ENCODE measurements at places on chromosomes 11 and 22. TPM values are rescaled to one million over a fixed set of nuclear protein-coding genes. Genes with fewer than 3 reads are reported as not detected.

DNA sequence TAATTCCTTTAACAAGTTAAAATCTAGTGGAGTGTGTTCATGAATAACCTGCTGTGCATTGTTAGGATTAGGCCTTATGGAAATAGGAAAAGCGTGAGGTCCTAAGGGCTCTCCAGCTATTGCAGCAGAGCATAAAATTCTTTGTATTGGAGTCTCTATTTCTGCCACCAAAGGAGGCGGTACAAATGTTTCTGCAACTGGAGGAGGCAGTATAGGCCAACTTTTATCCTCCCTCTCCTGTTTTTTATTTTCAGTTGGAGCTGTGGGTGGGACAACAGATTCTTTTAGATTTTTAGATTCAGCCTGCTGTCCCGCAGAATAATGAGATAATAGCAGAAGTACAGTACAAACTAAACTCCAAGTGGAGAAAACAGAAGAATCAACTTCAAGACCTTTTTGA lies 26.2 kb downstream of the OR10A6 start:
- no peak for DNase-seq

Gene OVOL1
- total RNA-seq = not detected

- no peak for DNase-seq
These were observed 40.6 kb downstream of the OSBP start for GRCh38 chr11:59574932-59575502.

GRCh38 chr11:14522245-14522644 lies 2.1 kb upstream of the PSMA1 start:
- DNase-seq = no peak

DNA sequence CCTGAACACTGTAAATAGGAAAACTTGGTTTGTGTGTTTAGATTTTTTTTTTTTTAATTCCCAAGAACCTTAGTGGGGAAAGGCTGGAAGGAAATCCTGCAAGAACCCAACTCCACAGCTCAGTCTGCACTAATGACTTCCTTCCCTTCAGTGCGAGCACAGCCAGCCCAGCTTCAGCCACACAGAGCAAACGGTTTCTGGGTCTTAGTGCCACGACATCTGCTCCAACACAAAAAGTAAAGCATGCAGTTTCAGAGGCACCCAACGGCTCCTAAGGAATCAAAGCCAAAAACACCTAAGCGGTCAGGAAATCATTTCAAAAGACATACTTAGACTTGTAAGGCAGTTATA lies 236.1 kb downstream of the TTC28 start:
- DNase-seq = no peak

Gene POTEH
- total RNA-seq = not detected

DNA sequence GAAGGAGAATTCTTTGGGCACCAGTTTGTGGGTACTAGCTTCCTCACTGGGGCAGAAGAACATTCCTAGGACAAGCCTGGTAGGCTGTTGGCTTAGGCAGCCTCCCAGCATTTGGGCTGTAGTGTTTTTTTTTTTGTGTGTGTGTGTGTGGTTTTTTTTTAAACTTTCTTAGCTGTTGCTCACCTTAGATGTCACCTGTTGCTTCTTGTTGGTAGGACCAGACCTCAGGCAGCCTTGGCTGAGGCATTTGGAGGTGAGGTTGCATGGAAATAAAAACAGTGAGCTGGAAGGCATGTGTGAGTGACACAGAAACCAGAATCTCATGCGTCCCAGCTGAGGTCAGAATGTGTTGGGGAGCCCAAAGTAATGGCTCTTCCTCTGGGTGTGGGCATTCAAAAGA lies 21.3 kb downstream of the AMPD3 start:
- no peak for DNase-seq

Gene GP1BB
- total RNA-seq = 9.3 TPM

DNA sequence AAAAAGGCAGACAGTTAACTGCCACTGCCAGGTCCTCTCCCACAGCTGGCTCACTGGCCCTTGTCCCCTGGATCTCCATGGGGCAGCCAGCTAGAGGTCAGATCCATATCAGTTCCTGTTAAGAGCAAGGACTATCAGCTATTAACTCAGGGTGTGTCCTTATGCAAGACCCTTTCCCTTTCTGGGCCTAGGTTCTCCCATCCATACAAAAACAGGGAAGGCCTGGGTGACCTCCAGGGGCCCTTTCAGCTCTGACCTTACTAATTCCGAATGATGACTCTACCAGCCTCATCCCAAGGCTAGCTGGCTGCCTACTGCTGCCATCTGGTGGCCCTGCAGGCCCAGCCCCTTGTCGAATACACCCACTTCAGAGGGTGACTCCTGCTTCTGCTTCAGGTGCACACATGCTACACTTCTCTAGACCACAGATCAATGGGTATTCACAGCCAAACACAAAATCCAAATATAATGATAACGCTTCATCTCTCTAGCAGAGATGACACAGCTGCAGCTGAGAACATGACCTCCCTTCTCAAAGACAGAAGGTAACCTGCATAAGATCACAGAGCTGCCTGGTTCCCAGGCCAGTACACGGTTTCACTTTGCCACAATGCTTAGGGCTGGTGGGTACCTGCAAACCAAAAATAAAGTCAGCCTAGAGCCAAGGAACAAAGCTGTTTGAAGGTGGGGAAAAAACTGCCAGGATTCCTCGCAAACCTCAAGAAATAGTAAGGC lies 34.1 kb downstream of the SERGEF start:
- DNase-seq = no peak

- peak; percentile 37 for DNase-seq
These were observed 35.3 kb downstream of the IL18 start for GRCh38 chr11:112128483-112129121.

DNA sequence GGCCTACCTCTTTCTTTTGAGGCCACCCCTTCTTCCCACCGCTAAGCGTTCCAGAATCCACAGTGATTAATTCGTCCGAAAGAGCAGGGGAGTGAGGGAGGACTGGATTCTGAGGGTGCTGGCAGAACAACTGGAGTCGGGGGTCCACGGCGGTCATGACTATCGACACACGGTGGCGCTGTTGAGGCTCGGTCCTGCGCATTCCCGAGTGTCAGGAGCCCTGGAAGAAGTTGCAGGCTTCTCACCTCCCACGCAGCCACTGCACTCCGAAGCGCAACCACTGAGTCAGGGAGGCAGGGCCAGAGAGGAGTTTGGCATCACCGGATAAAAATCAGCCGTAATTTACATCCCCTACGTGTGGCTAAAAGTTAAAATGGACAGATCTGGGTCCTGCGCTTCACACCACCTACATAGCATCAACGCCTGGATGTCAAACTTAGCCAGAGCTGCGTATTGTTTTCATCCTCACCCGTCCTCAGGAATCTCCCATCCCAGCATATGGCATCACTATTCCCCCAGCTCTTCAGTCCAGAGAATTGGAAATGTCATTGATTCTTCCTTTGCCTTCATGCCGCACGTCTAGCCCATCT lies 10.7 kb upstream of the CTSF start:
- DNase-seq = peak; percentile 92

- DNase-seq = no peak
These were observed 2.8 kb upstream of the CCND1 start for GRCh38 chr11:69637941-69638871.

DNA sequence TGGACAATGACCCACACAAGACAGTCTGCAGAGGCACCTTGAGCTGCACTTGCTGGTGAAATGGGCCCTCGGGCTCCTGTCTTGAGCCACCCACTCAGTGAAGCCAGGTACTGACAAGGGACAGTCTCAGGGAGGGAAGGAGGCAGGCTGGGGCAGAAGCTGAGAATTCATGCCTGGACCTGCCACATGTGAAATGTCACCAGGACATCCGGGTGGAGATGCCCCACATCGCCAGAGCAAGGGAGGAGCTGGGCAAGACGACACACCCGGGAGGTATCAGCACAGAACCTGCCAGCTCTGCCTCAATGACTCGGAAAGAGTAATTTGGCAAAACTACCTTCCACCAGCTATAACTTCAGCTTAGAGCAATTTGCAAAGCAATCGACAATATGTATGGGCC lies 23.5 kb downstream of the CPT1A start:
- no peak for DNase-seq

DNA sequence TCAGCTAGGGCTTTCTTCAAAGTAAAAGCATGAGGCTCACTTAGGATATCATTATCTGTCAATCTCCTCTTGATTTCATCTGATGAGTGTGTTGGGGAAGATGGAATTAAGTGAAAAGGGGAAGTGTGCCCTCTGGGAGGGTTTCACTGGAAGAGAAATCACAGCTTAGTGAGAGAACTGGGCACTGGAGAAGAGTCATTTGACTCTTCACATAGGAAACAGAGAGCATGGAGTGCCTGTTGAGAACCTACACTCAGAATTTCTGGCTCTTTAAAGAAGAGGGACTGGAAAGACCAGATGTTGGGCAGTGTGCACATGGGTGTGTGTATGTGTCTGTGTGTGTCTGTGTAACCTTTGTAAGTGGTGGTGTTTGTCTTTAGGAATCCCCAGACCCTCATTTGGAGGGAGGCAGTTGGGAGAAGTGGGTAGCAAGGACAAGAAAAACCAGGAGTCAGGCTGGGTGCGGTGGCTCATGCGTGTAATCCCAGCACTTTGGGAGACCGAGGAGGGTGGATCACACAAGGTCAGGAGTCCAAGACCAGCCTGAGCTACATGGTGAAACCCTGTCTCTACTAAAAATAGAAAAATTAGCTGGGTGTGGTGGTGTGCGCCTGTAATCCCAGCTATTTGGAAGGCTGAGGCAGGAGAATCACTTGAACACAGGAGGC lies 10.0 kb downstream of the STX3 start:
- no peak for DNase-seq

DNA sequence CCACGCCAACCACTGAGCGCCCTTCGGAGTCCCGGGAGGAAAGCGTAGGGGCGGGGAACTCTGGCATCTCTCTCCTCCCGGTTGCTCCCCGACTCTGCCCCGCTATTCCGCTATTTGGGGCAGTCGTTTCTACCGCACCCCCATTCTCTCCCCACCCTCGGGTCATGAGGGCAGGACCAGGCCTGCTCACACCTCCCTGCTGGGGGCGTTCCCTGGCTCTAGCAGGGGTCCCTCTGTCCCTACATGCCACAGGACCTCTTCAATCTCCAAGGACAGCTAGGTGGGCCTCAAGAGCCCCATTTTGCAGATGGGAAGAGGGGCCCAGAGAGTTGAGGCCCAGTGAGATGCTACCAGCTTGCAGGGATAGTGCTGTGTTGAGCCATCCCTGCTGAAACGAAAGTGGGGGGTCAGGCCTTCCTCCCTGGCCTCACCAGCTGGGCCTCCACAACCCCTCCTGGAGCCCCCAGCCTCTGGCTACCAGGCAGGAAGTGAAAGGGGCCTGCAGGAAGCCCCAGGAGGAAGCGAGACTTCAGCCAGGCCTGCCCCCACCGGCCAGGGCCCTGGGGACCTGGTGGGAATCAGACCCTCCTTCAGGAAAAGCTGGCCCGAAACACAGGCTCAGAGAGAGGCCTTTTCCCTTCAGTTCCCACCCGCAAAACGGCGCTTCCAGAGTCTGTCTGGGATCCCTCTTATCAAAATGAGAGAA lies 5.5 kb upstream of the SHISA8 start:
- DNase-seq = no peak

GRCh38 chr11:18383388-18384156 lies 10.8 kb upstream of the LDHA start:
- peak; percentile 55 for DNase-seq

Data from omental fat pad (tissue), 4 donors.